ENCODE measurements at places on chromosomes 5 and 9.

- no peak for DNase-seq
These were observed 22.6 kb downstream of the MYO10 start for GRCh38 chr5:16913187-16914107.

DNA sequence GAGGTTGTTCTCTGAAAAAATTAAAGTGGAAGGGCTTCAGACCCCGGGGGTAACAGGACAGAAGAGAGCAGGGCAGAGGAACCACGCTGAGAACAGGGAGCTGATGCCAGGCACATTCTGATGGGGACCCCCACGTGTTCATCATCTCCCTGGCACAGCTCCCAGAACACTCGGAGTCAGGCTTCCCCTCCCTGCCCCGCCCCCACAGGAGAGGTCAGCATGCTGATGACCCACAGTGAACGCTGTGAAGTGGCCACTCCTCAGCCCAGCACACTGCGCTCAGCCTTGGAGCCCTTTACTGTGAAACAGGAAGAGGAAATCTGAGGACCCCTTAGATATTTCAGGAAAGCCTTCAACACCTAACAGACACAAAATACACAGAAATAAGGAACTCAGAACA is 16.4 kb downstream of the RETREG1 start:
- no peak for DNase-seq

GRCh38 chr5:72543365-72543764 is 36.2 kb upstream of the ZNF366 start:
- DNase-seq = no peak

DNA sequence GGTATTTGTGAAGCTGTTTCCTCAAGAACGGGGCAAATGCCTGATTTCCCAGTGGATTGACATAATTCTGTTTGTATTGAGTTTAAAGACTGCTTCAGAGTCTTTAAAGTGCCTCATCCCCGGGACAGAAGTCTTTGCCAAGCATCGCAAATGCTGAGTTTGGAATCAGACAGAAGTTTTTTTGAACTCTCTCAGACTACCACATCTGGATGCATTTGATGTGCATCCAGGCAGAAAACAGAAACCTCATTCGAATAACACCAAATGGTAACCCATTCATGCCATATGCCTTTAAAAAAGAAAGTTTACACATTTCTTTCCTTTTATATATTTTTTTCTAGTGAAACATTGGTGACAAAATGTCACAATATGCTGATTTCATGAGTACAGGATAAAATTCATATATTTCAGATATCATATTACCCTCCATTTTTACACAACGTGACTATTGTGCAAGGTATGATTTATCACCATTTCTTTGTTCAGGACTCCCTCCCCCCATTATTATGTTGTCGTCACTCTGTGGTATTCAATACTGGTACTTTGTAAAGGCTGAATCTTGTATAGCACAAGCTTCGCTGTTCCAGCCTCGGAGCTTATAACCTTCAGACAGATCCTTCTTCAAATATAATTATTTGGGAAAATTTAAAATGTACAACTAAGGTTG is 91.1 kb downstream of the ZNF608 start:
- DNase-seq = no peak

GRCh38 chr5:72133212-72133990 is 26.1 kb downstream of the MAP1B start:
- no peak for DNase-seq

DNA sequence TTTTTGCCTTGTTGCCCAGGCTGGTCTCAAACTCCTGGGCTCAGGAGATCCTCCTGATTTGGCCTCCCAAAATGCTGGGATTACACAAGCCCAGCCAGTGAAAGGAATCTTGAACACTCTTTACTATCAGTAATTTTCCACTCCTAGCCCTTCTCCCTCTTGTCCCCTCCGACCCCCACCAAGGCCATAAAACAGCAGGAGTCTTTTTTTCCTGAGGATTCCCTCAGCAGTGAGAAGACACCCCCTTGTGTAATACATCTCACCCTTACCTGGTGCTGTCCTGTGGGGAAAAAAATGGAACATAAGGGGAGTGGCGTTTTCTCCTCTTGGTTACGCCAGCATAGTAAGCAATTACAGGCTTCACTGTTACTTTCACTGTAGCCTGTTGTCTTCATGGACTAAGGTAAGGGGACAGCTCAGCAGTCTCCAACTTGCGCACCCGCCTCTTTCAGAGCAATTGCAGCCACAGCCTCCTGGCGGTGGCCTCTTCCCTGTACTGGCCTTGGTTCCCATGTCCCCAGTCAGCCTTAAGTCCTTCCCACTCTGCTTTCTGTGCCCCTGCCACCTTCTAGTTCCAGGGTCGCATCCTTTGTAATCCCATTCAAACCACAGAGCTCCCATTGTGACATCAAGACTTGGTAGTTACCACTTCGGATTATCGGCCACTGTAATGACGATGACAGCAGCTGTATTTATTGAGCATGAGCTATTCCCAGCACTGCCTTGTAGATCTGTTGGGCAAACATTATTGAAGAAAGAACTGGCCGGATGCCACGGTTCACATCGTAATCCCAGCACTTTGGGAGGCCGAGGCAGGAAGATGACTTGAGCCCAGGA is 10.0 kb downstream of the NAIF1 start:
- no peak for DNase-seq

- no peak for DNase-seq
These were observed 8.4 kb downstream of the TPPP start for GRCh38 chr5:684751-685216.

GRCh38 chr5:40367255-40367654 is 312.5 kb upstream of the PTGER4 start:
- no peak for DNase-seq

- no peak for DNase-seq
These were observed 20.4 kb downstream of the DCAF12 start for GRCh38 chr9:34106110-34106509.

GRCh38 chr9:35649431-35650340 is 1.0 kb downstream of the SIT1 start:
- no peak for DNase-seq

DNA sequence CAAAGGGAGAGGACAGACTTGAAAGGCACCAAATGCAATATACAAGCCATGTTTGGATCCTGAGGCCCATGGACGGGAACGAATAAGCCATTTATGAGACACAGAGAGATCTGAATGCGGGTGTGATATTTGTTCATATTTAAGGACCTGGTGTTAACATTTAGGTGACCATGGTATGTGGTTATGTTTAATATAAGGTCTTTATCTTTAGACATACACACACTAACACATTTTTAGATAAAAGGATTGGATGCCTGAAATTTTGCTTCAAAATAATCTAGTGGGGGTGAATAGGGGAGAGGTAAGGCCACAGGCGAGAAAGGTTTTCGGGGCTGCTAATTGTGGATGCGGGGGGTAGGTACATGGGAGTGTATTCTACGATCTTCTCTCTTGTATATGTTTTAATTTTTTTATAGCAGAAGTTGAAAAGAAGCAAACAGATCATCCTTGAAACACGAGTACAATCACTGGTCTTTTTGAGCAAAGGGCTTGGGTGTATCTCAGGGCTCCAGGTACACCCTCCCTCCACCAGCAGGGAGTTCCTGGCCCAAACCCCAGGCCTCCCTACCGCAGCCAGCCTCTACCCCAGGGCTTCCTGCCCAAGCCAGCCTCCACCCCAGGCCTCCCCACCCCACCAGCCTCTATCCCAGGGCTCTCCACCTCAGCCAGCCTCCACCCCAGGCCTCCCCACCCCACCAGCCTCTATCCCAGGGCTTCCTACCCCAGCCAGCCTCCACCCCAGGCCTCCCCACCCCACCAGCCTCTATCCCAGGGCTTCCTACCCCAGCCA is 12.2 kb downstream of the AKNA start:
- DNase-seq = no peak

DNA sequence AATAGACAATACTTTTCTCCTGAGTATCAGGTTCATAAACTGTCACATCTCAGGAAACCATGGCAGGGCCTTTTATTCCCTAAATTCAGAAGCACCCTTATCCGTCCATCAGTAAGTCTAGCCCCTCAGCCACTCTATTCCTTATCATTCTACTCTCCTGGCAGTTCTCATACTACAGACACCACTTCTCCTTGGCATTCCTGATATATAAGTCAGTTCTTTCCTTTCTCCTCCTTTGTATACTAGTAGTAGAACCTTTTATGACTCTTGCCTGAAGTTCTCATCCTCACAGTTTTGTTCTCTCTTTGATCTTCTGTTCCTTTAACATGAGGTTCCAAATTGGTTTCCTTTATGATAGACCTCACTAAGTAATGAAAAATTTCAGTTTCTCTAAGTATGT is 29.3 kb downstream of the GRAMD2B start:
- no peak for DNase-seq

GRCh38 chr9:132163876-132164603 is 2.2 kb downstream of the NTNG2 start:
- DNase-seq = no peak

DNA sequence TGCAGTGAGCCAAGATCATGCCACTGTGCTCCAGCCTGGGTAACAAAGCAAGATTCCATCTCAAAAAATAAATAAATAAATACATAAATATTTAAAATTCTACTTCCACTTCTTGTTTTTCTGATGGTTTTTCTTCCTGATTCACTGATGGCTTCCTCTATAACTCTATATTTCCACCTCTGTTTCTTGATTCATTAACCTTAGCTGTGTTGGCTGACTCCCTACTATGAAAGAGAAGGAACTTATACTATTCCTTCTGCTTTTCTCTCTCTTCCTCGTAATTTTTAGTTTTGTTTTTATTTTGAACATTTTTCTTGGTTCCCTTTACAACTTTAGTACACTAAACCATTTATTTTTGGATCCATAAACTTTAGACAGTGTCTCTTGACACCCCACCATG is 103.5 kb downstream of the MAMDC2 start:
- DNase-seq = no peak

- no peak for DNase-seq
These were observed 101.5 kb downstream of the ARHGEF28 start for GRCh38 chr5:73727470-73727869.

GRCh38 chr5:170488570-170488969 is 15.2 kb upstream of the KCNIP1 start:
- DNase-seq = no peak

DNA sequence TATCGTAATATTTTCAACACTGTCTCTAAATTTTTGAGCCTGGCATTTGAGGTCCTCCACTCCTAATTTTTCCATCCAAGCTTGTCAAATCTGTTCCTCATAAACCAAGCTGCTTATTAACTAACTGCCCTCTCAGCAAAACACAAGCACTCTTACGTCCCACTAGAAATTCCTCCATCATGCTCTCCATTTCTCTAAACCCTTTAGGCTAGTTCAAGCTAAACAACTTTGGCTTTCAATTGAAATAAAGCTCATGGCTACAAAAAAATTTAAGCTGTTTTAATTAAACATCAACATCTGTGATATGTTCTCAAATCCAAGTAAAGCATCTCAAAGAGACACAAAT is 45.7 kb downstream of the RNF145 start:
- DNase-seq = no peak

DNA sequence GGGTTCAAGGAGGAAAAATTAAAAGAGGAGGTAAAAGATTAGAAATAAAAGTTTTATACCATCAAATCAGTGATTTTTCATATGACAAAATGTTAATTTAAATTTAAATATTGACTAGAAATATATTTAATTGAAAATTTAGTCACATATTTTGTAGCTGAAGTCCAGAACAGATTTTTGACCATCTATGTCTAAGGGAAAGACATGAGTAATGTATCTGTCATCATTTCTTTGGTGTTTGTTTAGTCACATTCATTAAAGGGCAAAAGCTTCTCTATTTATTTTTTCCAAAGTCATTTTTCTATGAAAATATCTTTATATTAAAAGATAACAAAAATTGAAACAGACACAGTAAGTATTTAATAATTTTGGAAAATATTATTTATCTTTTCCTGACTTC is 252.0 kb upstream of the ISL1 start:
- DNase-seq = no peak

GRCh38 chr9:86022687-86023266 is 76.6 kb downstream of the GOLM1 start:
- DNase-seq = no peak

GRCh38 chr5:123116757-123117156 is 27.7 kb downstream of the PRDM6 start:
- DNase-seq = no peak

Data from stimulated activated CD4-positive, alpha-beta T cell treated with anti-CD3 and anti-CD28 coated beads, TNF-alpha, amount 100 ng/mL, for 48 hours (primary cell).